ENCODE measurements at places on chromosomes 3 and 15.
A peak's percentile ranks its signal among the peaks of the same experiment; 100 is the strongest.

- peak; percentile 57 for DNase-seq
These were observed 73.0 kb downstream of the OXNAD1 start for GRCh38 chr3:16337856-16338540.

- DNase-seq, result peak; percentile 63
These were observed 19.3 kb downstream of the POMGNT2 start for GRCh38 chr3:43086460-43087165.

GRCh38 chr15:50500352-50500751, 46.1 kb downstream of the USP50 start:
- no peak for DNase-seq

DNA sequence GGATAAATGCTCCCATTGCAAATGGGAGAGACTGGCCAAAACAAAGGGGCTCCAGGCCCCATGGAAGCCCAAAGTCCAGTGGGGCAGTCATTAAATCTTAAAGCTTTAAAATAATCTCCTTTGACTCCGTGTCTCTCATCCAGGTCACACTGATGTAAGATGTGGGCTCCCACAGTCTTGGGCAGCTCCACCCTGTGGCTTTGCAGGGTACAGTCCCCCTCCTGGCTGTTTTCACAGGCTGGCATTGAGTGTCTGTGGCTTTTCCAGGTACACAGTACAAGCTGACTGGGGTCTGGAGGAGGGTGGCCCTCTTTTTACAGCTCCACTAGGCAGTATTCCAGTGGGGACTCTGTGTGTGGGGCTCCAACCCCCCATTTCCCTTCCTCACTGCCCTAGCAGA, 45.9 kb downstream of the NIPA2 start:
- no peak for DNase-seq

GRCh38 chr3:115961380-115961779, 338.1 kb downstream of the GAP43 start:
- peak; percentile 19 for DNase-seq

GRCh38 chr3:155548195-155548594, 196.7 kb downstream of the PLCH1 start:
- peak; percentile 41 for DNase-seq

All from RPMI7951 (cell line).